ENCODE measurements at places on chromosomes 1 and 21.
A peak's percentile ranks its signal among the peaks of the same experiment; 100 is the strongest.

- DNase-seq: no peak
Observed at GRCh38 chr1:21786640-21787039, 3.7 kb upstream of the USP48 start.

DNA sequence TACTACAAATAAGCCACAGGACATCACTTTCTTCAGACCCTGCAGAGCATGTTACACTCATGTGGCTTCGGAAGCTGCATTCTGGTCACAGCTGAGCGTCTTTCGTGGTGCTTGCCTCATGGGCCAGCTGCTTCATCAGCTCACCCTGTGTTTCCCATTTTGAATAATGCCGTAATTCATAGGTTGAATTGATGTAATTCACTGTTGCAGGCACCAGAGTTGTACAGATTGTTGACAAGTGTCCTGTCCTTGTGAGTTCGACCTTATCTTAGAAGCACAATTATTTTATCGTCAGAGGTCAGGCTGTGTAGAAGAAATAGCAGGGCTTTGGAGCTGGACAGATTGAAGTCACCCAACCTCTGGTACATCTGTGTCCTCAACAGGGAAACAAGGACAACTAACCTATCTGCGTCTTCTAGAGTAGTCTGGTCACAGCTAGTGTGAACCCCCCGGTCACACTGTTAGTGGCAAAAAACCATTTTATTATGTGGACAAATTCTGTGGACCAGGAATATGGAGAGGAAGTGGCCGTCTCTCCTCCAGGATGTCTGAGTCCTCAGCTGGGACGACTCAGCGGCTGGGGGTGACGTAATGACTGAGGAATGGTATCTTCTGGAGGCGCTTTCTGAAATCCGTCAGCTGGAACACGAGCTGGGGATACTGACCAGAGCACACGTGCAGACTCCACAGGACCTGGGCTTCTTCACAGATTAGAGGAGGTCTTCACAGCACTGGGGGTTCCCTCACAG is 17.8 kb downstream of the PKNOX1 start:
- no peak for DNase-seq

DNA sequence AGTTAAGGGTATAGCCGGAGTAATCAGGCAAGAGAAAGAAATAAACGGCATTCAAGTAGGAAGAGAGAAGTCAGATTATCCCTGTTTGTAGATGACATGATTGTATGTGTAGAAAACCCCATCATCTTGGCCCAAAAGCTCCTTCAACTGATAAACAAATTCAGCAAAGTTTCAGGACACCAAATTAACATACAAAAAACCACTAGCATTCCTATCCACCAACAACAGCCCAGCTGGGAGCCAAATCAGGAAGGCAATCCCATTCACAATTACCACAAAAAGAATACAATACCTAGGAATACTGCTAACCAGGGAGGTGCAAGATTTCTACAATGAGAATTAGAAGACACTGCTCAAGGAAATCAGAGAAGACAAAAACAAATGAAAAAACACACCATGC is 45.3 kb downstream of the MAST2 start:
- DNase-seq: no peak

DNA sequence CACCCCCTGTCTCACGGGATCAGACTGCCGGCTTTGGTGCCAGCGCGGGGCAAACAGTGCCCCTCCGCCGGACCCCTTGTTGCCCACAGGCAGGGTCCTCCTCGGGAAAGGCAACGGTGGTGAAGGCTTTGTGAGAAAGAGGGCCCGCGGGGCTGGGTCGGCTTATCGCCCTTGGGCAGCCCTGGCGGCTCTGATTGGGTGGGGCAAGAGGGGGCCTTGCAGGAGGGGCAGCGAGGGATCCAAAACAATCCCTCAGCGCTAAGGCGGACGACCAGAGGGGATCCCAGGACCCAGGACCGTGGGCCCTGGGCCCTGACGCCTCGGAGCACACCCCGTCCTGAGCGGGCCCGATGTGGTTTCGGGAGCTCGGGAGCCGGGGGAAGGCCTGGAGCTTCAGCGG is 3.9 kb upstream of the ZNF678 start:
- DNase-seq: no peak

- peak; percentile 32 for DNase-seq
Observed at GRCh38 chr1:93680420-93681100, 1.1 kb downstream of the BCAR3 start.

GRCh38 chr1:69752831-69753230 is 185.1 kb downstream of the LRRC7 start:
- no peak for DNase-seq

DNA sequence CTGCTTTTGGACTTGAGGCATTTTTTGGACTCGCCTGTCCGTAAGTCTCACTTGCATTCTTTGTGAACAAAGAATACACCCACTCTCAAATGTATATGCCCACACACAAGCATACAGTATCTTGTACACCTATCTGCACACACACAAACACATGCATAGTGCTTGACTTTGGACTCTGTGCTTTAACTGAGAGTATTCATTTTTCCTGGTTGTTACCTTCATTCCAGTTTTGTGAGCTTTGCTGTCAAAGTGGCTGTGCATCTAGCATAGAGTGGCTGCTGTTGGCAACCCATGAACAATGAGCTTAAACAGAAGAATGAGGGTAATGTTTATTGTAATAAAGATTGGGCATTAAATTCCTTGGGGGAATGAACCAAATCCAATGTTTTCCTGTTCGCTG is 199.0 kb downstream of the PDE4B start:
- no peak for DNase-seq

DNA sequence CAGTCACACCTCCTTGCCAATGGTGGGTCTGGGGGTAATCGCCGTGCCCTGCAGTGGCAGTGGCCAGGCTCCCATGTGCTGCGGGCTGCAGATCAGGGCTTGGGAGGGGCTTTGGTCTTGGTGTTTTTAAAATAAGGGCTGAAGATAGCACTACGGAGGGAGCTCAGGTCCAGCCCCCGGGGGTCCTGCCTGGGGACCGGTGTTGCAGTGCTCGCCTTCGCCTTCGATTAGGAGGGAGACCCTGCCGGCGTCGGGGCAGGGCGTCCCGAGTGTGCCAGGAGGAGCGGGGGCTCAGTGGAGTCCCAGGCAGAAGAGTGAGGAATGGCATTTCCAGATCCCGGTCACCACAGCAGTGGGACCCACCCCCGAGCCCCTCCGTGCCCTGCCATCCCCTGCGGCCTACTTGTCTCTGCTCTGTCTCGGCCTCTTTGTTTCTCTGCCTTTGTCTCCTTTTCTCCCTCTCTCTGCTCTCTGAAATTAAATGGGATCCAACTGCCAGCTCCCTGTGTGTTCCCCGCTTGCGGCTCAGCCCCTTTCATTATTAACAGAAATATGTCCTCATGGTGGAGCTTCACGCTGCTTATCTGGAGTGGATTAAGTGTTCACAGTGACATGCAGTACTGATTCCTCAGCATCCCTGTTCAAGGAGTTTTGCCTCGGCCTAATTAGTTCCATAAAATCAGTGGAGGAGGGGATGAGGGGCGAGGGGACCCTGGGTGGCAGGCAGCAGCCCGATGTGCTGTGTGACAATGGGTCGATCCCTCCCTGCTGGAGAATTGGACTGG is 44.4 kb downstream of the DMRTB1 start:
- no peak for DNase-seq

- no peak for DNase-seq
Observed at GRCh38 chr1:90773812-90774211, 56.7 kb upstream of the BARHL2 start.

GRCh38 chr1:234586304-234586703 is 23.7 kb downstream of the IRF2BP2 start:
- no peak for DNase-seq

DNA sequence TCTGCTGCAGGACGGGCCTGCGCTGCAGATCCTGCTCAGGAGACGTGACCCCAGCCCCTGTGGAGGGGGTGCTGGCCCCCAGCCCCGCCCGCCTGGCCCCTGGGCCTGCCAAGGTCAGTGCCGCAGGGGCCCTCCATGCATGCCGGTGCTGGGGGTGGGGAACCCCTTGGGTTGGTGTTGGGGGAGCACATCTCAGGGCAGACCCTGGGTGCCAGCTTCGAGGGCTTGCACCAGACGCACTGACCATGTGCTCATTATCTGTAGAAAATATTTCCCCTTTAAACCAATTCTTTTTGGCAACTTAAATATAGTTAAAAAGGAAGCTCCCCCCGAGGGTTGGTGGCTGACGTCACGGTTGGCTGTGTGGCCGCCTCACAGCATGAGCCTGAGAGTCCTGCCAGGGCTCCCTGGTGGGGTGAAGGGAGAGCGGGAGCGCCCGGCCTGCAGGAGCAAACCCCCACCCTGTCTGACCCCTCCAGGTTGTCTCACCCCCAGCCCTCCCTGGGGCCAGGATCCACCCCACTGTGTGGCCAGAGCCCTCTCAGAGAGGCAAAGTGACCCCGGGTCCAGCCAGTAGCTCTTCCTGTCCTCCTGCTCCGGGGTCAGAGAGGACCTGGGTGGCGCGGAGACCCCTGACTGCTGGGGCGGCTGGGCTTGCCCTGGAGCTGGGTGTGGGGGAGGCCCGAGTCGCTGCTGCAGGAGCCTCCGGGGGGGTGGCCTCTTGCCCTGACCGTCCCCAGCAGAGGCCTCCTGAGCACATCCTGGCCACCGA is 5.3 kb upstream of the PFKL start:
- no peak for DNase-seq

- DNase-seq: no peak
Observed at GRCh38 chr1:23910553-23911246, 2.5 kb downstream of the CNR2 start.

- DNase-seq: no peak
Observed at GRCh38 chr1:180966744-180967536, 54.2 kb downstream of the KIAA1614 start.

- DNase-seq: no peak
Observed at GRCh38 chr1:67771152-67771551, 62.1 kb downstream of the GNG12 start.

DNA sequence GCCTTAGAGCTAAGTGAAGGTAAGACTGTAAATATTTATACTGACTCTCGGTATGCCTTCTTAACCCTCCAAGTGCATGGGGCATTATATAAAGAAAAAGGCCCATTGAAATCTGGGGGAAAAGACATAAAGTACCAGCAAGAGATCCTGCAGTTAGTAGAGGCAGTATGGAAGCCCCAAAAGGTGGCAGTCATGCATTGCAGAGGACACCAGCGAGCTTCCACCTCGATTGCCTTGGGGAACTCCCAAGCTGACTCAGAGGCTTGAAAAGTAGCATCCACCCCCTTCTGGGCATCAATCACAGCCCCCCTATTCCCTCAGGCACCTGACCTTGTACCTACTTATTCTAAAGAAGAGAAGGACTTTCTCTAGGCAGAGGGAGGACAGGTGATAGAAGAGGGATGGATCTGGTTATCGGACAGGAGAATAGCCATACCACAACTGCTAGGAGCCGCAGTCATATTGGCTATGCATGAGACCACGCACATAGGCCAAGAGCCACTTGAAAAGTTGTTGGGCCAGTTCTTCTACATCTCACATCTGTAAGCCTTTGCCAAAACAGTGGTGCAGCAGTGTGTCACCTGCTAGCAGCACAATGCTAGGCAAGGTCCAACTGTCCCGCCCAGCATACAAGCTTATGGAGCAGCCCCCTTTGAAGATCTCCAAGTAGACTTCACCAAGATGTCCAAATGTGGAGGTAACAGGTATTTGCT is 19.4 kb downstream of the PLA2G2F start:
- DNase-seq: no peak

DNA sequence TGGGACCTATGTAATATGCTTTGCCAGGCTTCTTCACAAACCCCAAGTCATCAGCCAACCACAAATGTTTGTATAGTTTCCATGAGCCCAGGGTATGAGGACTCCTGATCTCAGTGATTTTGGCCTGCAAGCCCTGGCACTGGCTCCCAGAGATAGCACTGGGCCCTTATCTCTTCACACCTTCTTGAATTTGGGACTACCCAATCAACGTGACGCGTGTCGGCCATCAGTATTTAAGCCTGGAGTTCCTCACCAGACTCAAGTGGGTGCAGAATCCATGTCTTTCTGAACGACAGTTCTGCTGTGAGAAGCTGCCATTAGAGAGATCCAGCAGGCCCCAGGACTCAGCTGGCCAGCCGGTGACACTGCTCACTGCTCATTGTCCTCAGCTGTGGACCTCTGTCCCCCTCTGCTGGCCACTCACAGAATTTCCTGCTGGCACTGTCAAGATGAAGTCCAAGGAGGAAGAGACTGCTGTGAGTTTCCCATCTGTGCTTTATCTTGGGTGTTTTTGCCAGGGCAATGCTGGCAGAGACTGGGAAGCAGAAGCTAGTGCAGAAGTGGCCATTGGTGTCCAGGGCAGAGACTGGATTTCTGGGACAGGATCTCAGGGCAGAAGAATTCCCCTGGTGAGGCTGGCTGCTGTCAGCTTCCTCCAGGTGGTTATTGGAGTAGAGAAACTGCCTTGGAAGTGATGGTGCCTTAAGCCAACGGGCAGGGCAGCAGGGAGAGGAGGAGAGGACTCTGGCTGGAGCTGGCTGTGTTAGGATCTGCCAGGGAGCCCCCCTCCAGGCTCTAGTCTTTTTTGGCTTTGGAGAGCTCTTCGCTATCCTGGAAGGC is 28.4 kb downstream of the TMCC2 start:
- DNase-seq: peak; percentile 85

- no peak for DNase-seq
Observed at GRCh38 chr1:6471086-6471969, 5.4 kb upstream of the TNFRSF25 start.

GRCh38 chr21:33232291-33233034 is 2.7 kb downstream of the IFNAR2 start:
- DNase-seq: no peak

DNA sequence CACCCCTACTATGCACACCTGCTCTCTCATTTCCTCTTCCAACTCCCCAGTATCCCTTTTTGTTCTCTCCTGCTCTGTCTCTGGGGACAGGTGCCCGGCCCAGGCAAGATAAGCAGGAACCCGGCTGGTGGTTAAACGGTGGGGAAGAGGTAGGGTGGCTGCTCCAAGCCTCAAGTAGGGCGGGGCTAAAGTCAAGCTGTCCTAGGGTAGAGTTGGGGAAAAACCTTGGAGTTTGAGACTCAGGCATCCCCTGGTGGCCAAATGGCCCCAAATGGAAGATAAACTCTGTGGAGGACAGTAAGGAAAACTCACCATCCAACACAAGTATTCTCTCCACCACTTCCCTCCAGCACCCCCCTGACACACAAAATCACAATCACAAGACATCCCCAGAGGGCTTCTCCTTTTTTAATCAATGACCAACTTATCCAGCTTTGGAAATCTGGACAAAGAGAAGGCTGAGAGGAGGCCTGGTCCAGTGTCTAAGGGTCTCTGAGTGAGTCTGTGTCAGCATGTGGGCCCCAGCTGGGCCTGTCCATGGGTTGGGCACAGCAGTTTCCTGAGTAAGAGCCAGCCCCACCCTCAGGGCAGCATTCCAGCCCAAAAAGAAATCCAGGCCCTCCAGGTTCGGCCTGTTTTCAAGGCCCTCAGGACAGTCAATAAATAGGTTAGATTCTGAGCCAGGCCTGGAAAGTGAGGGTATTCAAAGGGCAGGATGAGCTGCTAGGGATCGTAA is 9.8 kb downstream of the POMGNT1 start:
- DNase-seq: no peak

GRCh38 chr1:182862827-182863226 is 23.7 kb downstream of the DHX9 start:
- DNase-seq: no peak

- DNase-seq: no peak
Observed at GRCh38 chr1:209430821-209431259, 152.7 kb upstream of the CAMK1G start.

GRCh38 chr1:169914531-169914930 is 20.8 kb upstream of the SCYL3 start:
- DNase-seq: no peak

Data from anterior cingulate cortex (tissue), 58 donors.